Stimulated activated CD4-positive, alpha-beta T cell treated with anti-CD3 and anti-CD28 coated beads, Interleukin-1b, Interleukin-23, amount 100 ng/mL, for 1 hour (primary cell): ENCODE measurements at places on chromosomes 7 and 10.
A peak's percentile ranks its signal among the peaks of the same experiment; 100 is the strongest.

- DNase-seq, result no peak
Measured at GRCh38 chr10:131579251-131580071, 267.9 kb upstream of the TCERG1L start.

- no peak for DNase-seq
Measured at GRCh38 chr10:71575934-71576801, 143.4 kb downstream of the C10orf105 start.

- DNase-seq, result no peak
Measured at GRCh38 chr10:15444105-15445005, 73.3 kb upstream of the FAM171A1 start.

DNA sequence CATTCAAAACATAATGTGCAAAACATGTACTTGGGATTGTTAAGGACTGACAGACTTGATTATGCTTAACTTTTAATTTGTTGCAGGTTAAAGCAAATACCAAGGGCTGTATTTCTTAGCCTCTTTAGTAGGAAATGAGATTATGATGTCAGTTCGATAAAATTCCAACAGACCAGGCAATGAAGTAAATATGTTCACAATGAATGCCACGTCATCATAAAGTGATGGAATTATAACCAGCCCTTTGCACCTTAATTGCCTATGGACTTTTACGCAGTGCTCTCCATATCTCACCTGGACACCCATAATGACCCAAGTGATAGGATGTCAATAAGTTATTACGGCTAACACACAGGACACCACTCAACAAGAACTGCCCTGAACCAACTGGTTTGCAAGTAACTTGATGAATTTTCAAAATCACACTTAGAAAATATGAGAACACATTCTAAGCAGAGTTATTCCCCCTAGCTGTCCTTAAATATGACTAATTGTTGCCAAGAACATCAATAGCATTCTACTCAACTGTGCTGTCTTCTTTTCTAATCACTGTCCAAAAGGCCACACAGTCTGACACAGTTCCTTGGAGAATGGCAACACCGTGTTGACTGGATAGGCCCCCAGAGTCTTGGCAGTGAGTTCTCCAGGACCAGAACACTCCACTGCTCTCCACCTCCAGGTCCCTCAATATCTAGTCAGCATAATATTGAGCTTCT is 115.0 kb downstream of the CHCHD3 start:
- no peak for DNase-seq

DNA sequence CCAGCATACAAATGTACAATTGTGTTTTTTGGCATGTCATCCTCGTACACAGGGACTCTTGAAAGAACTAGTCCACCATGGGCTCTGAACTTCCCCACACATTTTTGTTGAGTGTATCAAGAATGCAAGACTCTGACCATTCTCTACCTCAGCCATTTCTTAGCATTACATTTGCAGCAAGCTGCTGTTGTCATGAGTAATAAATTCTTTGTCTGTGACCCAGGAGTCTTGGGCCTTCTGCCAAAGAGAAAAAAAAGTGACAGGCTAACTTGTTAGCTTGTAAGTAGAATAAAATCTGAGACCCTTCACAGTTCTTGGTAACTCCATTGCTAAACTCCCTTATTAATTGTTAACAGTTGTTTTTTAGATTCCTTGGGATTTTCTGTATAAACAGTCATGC is 542.3 kb upstream of the MBL2 start:
- DNase-seq, result no peak

DNA sequence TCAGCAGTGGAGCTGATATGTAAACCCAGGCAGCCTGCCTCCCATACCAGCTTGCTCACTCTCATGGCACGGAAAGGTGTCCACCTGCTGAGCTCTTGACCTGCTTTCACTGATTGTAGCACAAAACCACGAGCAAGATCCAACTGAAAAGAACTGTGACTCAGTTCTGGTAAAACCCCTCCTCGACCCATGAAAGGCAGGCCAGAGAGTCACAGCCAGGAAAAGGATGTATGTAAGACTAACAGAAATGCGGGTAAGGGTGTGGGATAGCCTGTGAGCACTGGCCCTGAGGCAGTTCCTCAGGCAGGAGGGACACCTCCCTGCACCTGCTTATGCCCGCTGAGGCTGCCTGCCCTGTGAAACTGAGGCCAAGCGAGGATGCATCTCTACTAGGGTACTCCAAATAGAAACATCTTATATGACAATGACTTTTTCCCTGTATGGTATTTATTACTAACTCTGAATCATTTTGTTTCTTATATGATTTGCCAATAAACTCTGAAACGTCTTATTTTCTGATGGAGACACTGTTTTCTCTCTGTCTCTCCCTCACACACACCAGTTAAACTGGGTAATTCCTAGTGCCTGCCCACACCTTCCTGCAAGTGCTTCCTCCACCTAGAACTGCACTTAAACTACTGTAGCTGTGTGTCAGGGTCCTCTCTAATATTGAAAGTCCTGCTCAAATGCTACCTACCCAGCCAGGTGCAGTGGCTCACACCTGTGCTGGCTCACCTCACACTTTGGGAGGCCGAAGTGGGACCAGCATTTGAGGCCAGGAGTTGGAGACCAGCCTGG is 73.3 kb upstream of the GHITM start:
- no peak for DNase-seq

DNA sequence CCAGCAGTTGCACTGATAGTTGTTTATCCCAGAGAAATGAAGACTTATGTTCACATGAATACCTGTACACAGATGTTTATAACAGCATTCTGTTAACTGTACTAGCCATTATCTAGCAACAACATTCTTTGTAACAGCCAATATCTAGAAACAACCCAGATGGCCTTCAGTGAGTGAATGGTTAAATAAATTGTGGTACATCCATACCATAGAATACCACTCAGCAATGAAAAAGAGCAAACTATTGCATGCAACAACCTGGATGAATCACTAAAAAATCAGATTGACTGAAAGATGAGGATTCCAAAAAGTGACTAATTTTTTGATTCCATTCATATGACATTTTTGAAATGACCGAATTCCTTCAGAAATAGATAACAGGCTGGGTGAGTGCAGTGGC is 360.3 kb downstream of the MALRD1 start:
- no peak for DNase-seq

DNA sequence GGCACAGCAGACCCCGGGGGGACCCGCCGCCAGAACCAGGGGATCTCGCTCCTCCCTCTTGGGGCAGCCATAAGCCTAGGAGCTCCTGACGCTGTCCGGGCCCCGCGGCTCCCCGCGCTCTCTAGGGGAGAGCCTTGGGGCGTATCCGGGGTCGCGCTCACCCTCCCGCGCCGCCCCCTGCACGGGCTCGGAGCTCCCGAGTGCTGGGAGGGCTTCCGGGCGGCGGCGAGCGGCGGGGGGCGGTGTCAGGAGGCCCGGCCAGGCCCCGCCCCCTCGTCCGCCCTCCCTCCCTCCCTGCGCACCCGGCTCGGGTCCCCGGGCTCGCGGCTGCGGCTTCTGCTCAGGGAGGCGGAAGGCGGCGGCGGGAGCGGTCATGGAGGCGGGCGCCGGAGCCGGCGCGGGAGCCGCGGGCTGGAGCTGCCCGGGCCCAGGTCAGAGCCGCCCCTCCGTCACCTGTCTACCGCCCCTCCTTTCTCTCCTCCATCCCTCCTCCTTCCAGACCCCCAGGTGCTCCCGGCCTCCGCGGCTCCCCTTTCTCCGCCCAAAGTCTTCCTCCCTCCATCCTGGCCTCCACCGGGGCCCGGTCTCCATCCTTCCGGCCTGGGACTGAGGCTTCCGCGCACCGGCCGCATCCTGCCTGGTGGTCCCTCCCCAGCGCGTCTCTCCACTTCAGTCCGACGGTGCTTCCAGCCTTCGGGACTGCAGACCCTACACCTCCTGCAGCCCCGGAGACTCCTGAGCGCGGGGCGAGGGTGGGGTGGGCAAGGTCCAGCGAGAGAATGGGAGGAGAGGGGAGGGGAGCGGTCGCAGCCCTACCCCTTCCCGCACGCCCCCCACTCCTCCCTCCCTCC is at the start of gene CCDC136:
Gene CCDC136, plus strand, starts transcription at position 848 of the 851 bp plus-strand sequence. CDS start 444 bp downstream, outside the sequence.
- peak; percentile 62 for DNase-seq

DNA sequence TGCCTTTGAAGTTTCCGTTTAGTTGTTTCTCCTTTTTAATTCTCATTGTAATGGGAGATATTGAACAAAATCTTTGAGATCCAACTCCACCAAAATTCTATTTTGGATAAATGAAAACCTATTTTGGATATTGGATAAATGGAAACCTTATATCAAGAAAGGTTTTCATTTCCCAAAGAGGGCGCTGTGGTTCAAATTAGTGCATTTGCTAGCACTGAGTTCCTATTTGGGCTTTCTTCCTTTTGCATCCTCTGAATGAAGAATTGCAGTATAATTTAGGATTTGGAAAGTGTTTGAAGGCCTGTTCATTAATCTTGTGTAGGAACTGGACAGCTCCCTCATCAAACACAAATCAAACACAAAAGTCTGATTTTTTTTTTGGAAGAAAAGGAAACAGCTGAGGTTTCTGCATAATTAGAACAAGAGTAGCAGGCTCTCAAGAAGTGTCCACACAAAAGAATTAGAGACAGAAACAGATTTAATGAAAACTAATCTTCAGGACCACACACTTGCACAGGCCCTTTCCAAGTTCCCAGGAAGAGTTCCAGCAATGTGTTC is 80.8 kb upstream of the KLF14 start:
- no peak for DNase-seq

GRCh38 chr10:103451091-103451813 is 918 bp downstream of the CALHM2 start:
- no peak for DNase-seq

DNA sequence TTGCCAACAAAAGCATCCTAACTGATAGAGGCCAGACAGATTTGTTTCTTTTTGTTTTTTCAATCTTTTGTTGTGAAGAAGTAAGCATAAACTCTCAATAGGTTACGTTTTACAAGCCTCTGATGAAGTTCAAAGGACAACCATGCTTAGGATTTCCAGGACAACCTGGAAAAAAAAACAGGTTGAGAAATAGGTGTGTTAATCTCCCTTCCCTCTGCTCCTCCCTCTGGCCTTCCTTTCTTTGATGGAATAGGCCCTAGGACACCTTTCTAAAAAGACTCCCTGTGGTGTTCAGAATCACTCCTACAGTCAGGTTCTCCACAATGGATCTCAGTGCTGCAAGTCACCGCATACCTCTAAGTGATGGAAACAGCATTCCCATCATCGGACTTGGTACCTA is at the start of gene AKR1D1:
Gene AKR1D1, plus strand, starts transcription at position 264 of the 400 bp plus-strand sequence. Its CDS starts 60 bp downstream, at position 324.
- no peak for DNase-seq

DNA sequence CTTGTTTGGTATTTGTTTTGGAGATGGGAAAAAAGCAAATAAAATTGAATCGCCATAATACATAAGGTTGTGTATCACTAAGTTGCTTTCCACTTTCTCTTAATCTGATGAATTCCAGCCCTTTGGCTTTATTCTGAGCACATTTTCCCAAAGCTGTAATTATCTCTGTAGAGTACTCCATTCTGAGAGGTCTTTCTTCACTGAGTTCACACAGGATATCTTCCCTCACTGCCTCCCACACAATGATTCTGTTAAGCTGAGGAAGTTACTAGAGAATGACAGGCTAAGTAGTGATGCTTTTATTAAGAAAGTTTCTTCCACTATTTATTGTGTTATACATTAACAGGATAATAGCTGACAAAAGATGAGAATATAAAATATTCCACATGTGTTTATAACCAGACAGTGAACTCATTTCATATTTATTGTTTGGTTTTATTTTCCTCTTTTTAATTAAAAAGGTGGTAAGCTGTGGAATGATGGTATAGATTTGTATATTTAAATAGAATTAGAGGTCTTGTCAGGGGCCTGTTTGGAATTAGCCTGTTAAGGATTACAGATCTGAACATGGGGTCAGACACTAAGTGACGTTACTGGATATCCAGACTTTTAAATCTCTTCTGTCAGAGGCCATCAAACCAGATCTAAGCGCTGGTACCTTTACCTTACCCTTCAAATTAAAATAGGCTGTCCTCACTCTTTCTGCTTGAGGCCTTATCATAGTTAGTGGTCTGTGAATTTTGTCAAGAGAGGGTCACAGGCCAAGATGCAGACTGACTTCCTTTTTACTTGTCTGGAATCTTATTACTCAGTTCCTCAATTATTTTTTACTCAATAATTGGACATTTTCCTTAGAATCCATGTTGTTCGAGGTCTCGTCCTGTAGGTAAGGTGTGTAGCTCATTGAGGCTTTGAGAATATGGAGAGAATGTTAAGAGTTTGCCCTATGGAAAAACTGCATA is 8.4 kb downstream of the PLXDC2 start:
- no peak for DNase-seq

DNA sequence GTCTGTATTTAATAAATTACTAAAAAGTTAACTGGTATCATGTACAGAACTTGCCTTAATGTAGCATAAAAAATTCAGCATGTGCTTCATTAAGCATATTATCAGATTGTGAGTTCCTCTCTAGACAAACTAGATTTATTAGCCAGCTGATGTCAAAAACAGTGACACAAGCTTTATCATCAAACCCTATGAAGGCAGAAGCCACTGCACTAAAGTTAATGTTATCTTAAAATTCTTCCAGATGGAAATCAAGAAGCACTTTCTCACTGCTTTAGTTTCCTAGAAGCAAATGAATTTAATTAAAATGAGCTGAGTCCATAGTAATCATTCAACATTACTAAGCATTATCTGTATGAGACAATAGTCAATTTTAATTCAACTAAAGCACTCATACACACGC is 96.4 kb downstream of the ARHGAP12 start:
- no peak for DNase-seq

GRCh38 chr10:31584098-31584631 is 265.1 kb downstream of the ZEB1 start:
- DNase-seq, result no peak

DNA sequence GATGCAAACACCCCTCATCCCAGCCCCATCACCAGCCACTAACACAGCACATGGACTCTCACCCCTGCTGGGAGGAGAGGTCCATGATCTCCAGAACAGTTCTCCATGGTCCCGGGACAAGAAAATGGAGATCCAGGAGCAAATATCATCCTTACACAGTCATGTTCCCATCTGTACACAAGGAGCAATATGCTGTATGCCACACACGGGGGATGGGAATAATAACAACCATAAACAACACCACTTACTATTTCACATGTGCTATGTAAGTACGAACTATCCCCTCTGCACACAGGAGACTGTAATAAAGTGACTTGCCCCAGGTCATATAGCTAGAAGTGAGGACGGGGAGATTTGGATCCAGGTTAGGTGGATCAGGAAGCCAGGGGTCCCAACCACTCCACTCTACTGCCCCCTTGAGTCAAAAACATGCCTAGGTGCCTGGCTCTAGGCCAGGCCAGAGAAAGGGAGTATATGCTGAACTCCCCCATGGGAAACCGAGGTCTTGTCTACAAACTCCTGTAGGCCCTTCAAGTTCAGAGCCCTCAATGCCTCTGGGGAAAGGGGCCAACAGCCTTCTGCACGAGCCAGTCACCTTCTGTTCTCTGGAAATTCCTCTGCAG is 34.1 kb downstream of the LRRC20 start:
- DNase-seq, result no peak

GRCh38 chr7:130614449-130614848 is 54.1 kb downstream of the COPG2 start:
- no peak for DNase-seq
